Activated CD4-positive, alpha-beta T cell treated with anti-CD3 and anti-CD28 coated beads, Interleukin-2, amount 50 U/mL, for 24 hours (primary cell): ENCODE measurements at places on chromosomes 16 and 17.

GRCh38 chr16:48318630-48319029 lies 66.6 kb downstream of the SIAH1 start:
- peak; percentile 13 for DNase-seq

GRCh38 chr16:58035356-58036170 lies 10.0 kb downstream of the MMP15 start:
- no peak for DNase-seq

GRCh38 chr17:69669441-69670178 lies 255.1 kb downstream of the MAP2K6 start:
- DNase-seq: no peak

GRCh38 chr16:17447101-17447569 lies 23.6 kb downstream of the XYLT1 start:
- no peak for DNase-seq
